ENCODE measurements at places on chromosomes 5 and 9.

- DNase-seq, result no peak
Measured at GRCh38 chr9:97140566-97140965, 101.6 kb upstream of the CTSV start.

- no peak for DNase-seq
Measured at GRCh38 chr5:36685631-36686288, 79.4 kb downstream of the SLC1A3 start.

GRCh38 chr9:11356067-11356466 is 743.3 kb upstream of the PTPRD start:
- DNase-seq, result no peak

- no peak for DNase-seq
Measured at GRCh38 chr5:171157276-171157675, 151.8 kb upstream of the TLX3 start.

DNA sequence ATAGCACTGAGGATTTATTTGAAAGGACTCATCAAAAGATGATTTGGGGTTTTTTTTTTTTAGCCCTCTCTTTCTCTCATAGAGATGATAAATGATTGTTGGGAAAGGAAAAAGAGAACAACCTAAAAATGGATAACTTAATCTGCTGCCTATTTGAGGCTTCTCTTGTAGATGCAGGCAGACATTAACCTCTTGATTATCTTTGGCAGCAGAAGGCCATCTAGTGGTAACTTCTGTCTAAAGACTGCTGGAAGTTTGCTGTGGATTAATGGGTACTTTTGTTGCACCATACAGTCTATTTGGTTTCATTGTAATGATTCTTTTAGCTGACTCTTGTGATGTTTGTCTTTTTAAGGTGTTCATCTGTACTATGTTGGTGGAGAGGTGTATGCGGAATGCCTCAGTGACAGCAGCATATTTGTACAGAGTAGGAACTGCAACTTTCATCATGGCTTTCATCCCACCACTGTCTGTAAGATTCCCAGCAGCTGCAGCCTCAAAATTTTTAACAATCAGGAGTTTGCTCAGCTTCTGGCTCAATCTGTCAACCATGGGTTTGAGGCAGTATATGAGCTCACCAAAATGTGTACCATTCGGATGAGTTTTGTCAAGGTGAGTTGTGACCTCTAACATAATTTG is 18.8 kb downstream of the SMIM32 start:
- DNase-seq, result no peak
